ENCODE measurements at places on chromosomes 1 and 21.

- DNase-seq, result no peak
Observed at GRCh38 chr1:209585197-209585596, 1.7 kb downstream of the CAMK1G start.

DNA sequence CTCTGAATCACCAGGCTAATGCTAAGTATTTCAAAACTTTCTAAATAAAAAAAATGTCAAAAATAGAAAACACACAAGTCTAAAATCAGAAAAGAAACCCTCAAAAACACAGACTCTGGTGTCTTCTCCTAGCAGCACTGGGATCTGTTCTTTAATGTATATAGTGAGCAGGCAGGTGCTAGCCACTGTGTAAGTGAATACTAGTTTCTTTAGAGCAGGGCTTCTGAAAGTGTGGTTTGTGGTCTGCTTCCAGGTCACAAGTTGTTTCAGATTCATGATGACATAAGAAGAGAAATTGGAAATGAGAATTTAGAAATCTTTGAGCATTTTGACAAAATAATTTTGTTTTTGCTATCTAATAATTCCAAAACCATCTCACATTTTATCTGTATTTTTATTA, 763.1 kb downstream of the USP25 start:
- DNase-seq, result no peak

GRCh38 chr1:23810818-23811540, 10.4 kb upstream of the GALE start:
- peak; percentile 61 for DNase-seq

- DNase-seq, result no peak
Observed at GRCh38 chr1:165895451-165895871, 68.0 kb downstream of the UCK2 start.

- no peak for DNase-seq
Observed at GRCh38 chr1:109886827-109887226, 23.8 kb upstream of the CSF1 start.

DNA sequence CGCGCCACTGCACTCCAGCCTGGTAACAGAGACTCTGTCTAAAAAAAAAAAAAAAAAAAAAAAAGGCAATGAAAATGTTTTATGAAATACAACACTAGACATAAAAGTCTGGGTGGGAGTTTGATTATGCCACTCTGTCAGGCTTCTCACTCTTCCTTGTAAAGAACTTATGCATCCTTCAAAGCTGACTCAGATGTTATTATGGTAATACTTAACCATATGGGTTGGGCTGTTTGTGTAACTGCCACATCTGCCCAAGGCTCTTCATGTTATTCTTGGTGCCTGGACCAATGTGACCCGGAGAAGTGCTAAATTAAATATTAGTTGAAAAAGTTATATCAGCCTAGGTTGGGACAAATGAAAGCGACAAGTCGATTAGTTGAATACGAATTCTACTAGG, 23.8 kb downstream of the FAM89A start:
- no peak for DNase-seq

- DNase-seq, result peak; percentile 33
Observed at GRCh38 chr1:222009105-222009730, 267.3 kb upstream of the DUSP10 start.

DNA sequence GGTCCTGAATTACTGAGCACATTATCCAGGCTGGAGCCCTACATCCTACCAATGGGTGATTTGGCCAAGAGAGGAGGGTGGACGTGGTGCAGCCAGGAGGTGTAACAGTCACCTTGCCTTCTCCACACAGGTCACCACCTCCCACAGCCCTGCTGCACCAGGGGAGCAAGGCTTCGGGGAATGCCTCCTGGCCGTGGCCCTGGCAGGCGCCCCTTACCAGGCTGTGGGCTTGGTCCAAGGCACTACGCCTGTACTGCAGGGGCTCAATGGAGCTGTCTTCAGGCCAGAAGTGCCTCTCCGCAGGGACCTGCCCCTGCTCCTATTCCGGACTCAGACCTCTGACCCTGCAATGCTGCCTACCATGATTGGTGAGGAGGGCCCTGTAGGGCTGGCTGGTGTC, 26.0 kb downstream of the HMGCS2 start:
- no peak for DNase-seq

GRCh38 chr1:212167098-212167497, 118.1 kb upstream of the PPP2R5A start:
- no peak for DNase-seq

GRCh38 chr1:178679237-178679636, 45.8 kb upstream of the RALGPS2 start:
- no peak for DNase-seq

- DNase-seq, result no peak
Observed at GRCh38 chr1:37069406-37069805, 35.1 kb upstream of the GRIK3 start.

- no peak for DNase-seq
Observed at GRCh38 chr1:63773496-63773814, 362 bp upstream of the ROR1 start.

DNA sequence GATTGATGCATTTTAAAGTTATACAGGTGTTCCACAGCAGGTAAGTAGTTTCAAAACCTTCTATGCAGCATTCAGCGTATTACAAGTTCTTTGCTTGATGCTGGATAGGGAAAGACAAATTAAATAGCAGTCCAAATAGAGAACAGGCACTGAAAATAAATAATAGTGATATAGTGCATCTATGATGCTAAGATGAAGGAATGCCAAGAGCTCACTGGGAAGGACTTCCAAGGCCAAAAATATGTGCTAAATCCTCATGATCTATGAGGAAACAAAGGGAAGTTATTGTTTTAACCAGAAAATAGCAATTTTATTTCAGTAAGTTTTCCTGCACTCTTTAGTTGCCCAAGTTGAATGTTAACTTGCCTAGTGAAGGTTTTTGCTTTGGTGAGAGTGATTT, 127.8 kb upstream of the GREM2 start:
- no peak for DNase-seq

- DNase-seq, result no peak
Observed at GRCh38 chr1:174572771-174573170, 125.0 kb downstream of the GPR52 start.

- DNase-seq, result no peak
Observed at GRCh38 chr1:163768576-163768975, 446.8 kb downstream of the NUF2 start.

DNA sequence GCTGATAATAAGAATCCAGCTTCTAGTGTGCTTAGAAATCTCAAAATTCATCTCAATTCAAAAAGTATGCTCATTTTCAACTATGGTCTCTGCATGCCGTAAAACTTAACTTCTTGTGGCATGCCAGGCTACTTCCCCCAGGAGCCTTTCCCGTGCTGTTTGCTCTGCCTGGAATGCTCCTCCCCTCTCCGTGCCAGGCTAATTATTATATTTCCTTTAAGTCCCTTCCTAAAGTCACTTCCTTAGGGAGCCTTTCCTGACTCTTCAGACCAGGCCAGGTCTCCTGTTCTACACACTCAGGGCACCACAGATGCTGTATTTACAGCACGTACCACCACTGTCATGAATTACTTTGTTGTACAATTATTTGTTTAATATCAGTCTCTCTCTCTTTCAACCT, 67.1 kb upstream of the PPP2R5A start:
- no peak for DNase-seq

- DNase-seq, result no peak
Observed at GRCh38 chr1:172670791-172671190, 11.9 kb downstream of the FASLG start.

DNA sequence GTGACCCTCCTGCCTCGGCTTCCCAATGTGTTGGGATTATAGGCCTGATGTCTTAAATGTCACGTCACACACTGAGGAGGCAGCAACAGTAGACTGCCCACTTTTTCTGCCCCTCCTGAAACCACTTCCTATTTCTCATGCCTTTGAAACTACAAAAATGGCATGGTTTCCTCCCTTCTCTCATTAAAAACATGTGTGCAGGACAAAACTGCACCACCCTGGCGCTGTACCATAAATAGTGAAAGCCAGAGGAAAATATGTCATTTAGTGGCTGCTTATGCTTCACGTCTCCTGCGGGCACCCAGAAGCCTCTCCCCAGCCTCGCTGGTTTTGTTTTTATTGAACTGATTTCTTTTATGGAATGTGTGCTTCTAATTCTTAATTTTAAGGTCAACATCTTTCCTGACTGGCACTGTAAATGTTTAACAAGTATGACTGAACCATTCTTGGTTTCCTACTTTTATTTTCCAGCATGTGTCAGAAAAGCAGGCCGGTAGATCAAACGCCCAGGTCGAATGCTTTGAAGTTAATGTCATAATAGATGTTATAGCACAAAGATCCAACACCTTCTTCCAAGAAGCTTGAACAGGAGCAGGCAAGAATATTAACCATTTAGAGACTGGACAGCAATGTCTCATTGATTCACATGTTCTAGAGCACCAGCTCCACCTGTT, 59.6 kb upstream of the C1orf87 start:
- DNase-seq, result no peak

DNA sequence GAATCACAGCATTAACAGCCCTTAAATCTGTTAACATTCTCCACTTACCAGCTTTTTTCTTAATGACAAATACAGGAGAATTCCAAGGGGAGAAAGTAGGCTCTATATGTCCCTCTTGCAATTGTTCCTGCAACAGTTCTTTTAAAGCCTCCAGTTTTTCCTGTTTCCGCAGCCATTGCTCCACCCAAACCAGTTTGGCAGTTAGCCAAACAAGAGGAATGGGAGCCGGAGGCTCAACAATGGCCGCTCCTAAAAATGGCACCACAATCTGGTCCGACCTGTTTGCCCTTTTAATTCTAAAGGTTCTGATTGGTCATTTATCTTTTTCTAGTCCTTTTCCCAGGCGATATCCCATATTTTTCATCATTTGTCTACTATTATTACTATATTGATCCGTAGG, 14.0 kb upstream of the L1TD1 start:
- no peak for DNase-seq

DNA sequence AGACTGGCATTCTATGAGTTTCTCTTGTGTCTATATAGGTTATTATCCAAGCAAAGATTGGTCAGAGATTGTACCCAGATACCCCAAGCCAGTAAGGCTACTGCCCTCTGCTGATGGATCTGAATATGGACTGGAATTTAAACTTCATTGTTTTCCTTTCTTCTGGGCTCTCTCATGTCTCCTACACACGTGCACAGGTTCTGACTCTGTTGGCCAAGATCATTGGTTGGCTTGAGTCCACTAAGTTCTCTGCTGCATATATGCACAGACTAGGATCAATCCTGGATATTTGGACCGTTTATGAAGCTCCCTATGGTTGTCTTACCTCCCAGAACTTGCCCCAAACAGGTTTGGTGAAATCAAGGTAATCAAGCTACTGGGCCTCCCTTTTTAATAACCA, 69.7 kb downstream of the CC2D1B start:
- no peak for DNase-seq

- DNase-seq, result peak; percentile 54
Observed at GRCh38 chr1:155051777-155052398, 772 bp downstream of the ADAM15 start.

DNA sequence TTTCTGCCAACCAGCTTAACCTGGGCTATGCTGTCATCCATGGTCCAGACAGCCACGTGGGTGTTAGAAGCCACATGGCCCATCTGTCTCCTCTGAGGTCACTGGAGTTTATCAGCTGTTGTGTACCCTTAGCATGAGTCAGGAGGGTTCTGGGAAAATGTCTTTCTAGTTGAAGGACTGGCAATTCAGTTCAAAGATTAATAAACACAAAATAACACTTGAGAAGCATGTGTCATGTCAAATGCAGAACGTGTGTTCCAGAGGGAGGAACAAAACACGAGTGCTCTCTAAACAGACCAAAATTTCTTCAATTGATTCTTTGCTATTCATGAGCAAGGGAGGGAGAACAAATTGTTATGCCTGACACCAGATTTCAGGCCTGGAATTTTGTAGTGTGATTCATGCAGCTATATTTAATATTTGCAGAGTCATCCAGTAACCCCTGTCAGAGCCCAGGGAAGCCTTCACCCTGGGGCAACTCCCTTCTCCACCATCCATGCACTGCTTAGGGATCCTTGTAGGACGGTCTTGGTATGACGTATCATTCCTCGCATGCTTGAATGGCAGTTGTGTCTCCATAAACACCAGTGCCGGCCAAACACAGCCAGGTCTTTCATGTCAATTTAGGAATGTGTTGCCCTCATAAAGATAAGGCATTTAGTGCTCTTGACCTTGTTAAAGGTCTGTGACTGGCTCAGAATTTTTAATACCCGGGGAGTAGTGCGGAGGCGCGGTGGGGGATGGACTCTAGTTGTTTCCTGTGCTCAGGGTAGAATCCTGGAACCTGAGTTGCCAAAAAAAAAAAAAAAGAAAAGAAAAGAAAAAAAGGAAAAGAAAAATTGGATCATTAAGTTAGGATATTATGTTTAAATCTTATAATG, 27.7 kb upstream of the DYRK1A start:
- DNase-seq, result no peak

GRCh38 chr1:235864931-235865525, 1.7 kb downstream of the LYST start:
- DNase-seq, result no peak

- no peak for DNase-seq
Observed at GRCh38 chr1:223242382-223242955, 99.4 kb upstream of the TLR5 start.

DNA sequence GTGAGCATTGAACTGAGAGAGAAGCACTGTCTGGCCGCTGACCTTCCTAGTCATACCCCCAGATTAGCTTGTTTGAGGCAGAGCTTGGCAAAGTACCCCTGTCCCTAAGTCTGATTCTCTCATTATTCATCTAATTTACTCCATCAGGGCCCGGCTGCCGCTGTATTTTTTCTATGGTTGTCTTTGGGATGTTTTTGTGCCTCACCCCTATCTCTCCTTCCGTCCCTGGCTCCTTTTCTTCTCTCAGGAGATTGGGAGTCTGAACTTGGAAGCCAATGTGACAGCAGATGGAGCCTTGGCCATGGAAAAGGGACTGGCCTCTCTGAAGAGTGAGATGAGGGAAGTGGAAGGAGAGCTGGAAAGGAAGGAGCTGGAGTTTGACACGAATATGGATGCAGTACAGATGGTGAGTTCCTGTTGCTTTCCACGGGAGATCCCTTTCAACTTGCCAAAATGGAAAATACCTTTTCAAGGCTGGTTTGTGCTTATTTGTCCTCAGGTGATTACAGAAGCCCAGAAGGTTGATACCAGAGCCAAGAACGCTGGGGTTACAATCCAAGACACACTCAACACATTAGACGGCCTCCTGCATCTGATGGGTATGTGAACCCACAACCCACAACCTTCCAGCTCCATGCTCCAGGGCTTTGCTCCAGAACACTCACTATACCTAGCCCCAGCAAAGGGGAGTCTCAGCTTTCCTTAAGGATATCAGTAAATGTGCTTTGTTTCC, 53.9 kb downstream of the LAMC2 start:
- no peak for DNase-seq
